ENCODE measurements at places on chromosomes 13 and 19. TPM values are rescaled to one million over a fixed set of nuclear protein-coding genes. Genes with fewer than 3 reads are reported as not detected.

The TNNI3 gene
- total RNA-seq, result not detected

GRCh38 chr19:33511346-33511745 lies 10.2 kb downstream of the PEPD start:
- no peak overlapping the region for H3K4me3 ChIP-seq
- no peaks in the 10 kb centered on the region for H3K4me1 ChIP-seq
- DNase-seq, result no peak
- H3K27me3 ChIP-seq, result no peaks in the 10 kb centered on the region

The IL4I1 gene
- 0.66 TPM for total RNA-seq

The TJP3 gene
- total RNA-seq, result 2.8 TPM

The OSCAR gene
- total RNA-seq, result 3.1 TPM

- peaks cover 17% of the 10 kb centered on the region for H3K4me1 ChIP-seq
- DNase-seq, result no peak
- no peak overlapping the region for H3K27ac ChIP-seq
- no peaks in the 10 kb centered on the region for H3K36me3 ChIP-seq
- no peaks in the 10 kb centered on the region for H3K27me3 ChIP-seq
- H3K4me3 ChIP-seq, result no peak overlapping the region
Observed at GRCh38 chr19:49567861-49568441, 12.4 kb downstream of the NOSIP start.

The LIM2 gene
- total RNA-seq, result not detected

The LGALS14 gene
- total RNA-seq, result not detected

- H3K4me1 ChIP-seq, result no peaks in the 10 kb centered on the region
- H3K27ac ChIP-seq, result no peak overlapping the region
Observed at GRCh38 chr13:105426441-105426840, 1109.0 kb downstream of the EFNB2 start.

- H3K36me3 ChIP-seq, result no peaks in the 10 kb centered on the region
- no peak overlapping the region for H3K27ac ChIP-seq
- H3K4me1 ChIP-seq, result peaks cover 17% of the 10 kb centered on the region
- DNase-seq, result no peak
Observed at GRCh38 chr19:38868551-38868950, 9.5 kb downstream of the RINL start.
